ENCODE measurements at places on chromosomes 4 and X. TPM values are rescaled to one million over a fixed set of nuclear protein-coding genes. Genes with fewer than 3 reads are reported as not detected.

HMX1 gene
- not detected for polyA plus RNA-seq

PCDH10 gene
- 0.85 TPM for polyA plus RNA-seq

RTL3 gene
- not detected for polyA plus RNA-seq

C4orf50 gene
- polyA plus RNA-seq: 0.01 TPM

PDZD4 gene
- 10.4 TPM for polyA plus RNA-seq

SHROOM2 gene
- polyA plus RNA-seq: 13.5 TPM

GAGE1 gene
- polyA plus RNA-seq: not detected

ZNF674 gene
- polyA plus RNA-seq: 5.2 TPM

SYN1 gene
- 5.3 TPM for polyA plus RNA-seq

HTN1 gene
- polyA plus RNA-seq: not detected

DDX53 gene
- not detected for polyA plus RNA-seq

TCEAL9 gene
- 184 TPM for polyA plus RNA-seq

MMRN1 gene
- polyA plus RNA-seq: 33.1 TPM

Measured in right lung (tissue), 10 donors.